Glutamatergic neuron (in vitro differentiated cells): ENCODE measurements at places on chromosomes 2 and 18. TPM values are rescaled to one million over a fixed set of nuclear protein-coding genes. Genes with fewer than 3 reads are reported as not detected.

TSGA10 gene
- total RNA-seq = 3.8 TPM

MYOM1 gene
- total RNA-seq = 1.3 TPM

LIMS3 gene
- total RNA-seq = 0.98 TPM

TTR gene
- total RNA-seq = not detected

TET3 gene
- total RNA-seq = 92.4 TPM

SPC25 gene
- total RNA-seq = 7.1 TPM

FASTKD1 gene
- total RNA-seq = 38.1 TPM

TXNDC2 gene
- not detected for total RNA-seq

CACNB4 gene
- total RNA-seq = 5.1 TPM

MOGAT1 gene
- total RNA-seq = not detected

ST8SIA5 gene
- total RNA-seq = 0.56 TPM
